ENCODE measurements at places on chromosomes 7 and 10. TPM values are rescaled to one million over a fixed set of nuclear protein-coding genes. Genes with fewer than 3 reads are reported as not detected.

DNA sequence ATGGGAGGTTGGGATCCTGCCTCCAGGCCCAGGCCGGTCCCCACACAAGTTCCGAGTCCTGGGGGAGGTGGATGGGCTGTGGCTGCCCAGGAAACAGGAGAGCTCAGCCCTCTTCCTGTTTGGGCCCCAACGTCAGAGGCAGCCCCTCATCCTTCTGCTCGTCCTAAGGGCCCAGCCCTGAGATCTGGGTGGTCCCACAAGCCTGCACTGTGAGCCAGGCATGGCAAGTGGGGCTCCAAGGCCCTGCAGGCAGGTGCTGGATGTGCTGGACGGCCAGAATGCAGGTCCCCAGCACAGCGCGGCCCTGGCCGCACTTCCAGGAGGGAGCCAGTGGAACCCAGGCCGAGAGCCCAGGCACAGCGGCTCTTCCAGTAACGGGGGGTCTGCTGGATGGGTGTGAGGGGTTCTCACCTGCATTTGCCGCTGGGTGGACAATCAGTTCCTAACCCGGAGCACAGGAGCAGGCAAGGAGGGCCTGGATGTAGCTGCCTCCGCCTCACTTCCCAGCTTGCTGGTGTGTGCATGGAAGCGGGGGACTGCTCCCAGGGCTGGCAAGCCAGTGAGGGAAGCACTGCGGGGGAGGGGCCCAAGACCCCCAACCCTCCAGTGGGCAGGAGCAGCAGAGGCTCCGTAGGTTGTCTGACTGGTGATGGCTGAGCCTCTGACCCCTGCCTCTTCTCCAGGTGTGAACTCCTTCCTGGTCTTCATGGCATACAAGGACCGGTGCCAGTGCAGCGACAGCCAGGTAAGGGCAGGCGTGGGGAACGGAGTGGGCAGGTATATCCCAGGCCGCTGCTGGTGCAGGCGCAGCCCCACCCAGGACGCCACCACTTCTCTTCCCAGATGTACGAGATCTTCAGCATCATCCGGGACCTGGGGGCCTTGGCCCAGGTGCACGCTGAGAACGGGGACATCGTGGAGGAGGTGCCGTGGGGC is 9.7 kb downstream of the DPYSL4 start:
- DNase-seq, result no peak

DNA sequence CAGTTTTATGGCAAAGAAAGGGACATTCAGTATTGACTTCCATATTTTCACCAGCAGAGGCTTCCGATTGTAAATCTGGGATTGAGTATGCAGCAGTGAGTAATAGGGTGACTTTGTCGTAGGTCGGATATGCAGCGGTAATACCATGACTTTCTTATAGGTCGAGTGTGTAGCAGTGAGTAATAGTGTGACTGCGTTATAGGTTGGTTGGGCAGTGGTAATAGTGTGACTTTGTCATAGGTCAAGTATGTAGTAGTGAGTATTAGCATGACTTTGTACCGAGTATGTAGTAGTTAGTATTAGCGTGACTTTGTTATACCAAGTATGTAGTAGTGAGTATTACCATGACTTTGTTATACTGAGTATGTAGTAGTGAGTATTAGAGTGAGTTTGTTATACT is 268.2 kb upstream of the ADARB2 start:
- no peak for DNase-seq

DNA sequence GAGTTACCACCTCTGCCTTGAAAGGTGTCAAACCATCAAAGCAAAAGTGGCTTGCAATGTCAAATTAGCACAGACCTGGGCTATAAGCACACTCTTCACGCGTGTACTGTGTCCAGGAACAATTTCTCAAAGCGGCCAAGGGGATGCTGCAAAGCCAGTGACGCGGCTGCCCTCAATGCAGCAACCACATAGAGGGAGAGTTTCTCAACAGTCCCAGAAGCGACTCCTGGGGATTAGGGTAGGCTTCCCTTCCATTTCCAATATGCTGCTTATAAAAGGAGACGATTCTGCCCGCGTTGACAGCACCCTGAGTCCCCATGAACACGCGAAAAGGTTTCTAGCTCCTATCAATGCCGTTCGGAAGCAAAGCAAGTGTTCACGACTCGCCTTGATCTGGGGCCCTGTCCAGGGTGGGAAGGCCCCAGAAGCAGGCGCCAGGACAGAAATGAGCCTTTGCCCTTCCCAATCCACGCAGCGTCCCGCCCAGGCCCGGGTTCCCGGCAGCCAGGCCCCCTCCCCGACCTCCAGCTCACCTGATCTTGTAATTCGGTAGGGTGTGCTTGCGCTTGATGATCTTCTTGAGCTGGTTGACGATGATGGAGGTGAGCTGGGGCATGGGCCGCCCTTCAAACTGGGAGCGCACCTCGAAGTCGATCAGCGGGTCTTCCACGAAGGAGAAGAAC is 1.3 kb downstream of the PDZD8 start:
- DNase-seq, result peak; percentile 19

GRCh38 chr7:39248692-39249090 is 271.0 kb downstream of the POU6F2 start:
- no peak for DNase-seq

GRCh38 chr10:100625816-100626215 is 90.1 kb downstream of the HIF1AN start:
- no peak for DNase-seq

GRCh38 chr10:126242397-126243260 is 145.6 kb downstream of the ADAM12 start:
- no peak for DNase-seq

DNA sequence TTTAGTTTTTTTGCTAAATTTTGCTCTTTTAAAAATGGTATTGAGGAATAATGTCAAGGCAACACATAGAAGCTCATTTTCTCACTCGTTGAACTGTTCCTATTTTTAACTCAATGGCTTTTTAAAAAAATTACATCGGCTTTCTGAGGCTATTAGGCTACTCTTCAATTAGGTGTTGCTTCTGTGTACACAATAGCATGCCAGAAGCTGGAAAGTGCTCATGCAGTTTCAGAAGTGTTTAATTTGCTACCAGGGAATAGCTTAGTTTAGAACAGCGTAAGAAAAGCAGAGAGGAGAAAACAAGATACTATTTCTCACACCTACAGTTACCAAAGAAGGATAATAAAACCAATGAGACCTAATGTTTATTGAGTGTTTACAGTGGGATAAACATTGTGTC is 157.4 kb downstream of the NXPH1 start:
- DNase-seq, result no peak

Gene PODXL
- 17.1 TPM for total RNA-seq

Gene OR2A1
- not detected for total RNA-seq

Gene DNAH11
- total RNA-seq, result 6.9 TPM

Data from cerebellum (tissue), 4 donors.